B cell (primary cell): ENCODE measurements at places on chromosomes 2 and 18.

- no peak for DNase-seq
Measured at GRCh38 chr2:143426296-143426695, 297.1 kb downstream of the ARHGAP15 start.

- DNase-seq = no peak
Measured at GRCh38 chr2:235639428-235639773, 145.6 kb downstream of the AGAP1 start.

GRCh38 chr2:159683817-159684216, 28.5 kb upstream of the MARCHF7 start:
- no peak for DNase-seq

- no peak for DNase-seq
Measured at GRCh38 chr2:85401844-85402243, 8.3 kb downstream of the CAPG start.

DNA sequence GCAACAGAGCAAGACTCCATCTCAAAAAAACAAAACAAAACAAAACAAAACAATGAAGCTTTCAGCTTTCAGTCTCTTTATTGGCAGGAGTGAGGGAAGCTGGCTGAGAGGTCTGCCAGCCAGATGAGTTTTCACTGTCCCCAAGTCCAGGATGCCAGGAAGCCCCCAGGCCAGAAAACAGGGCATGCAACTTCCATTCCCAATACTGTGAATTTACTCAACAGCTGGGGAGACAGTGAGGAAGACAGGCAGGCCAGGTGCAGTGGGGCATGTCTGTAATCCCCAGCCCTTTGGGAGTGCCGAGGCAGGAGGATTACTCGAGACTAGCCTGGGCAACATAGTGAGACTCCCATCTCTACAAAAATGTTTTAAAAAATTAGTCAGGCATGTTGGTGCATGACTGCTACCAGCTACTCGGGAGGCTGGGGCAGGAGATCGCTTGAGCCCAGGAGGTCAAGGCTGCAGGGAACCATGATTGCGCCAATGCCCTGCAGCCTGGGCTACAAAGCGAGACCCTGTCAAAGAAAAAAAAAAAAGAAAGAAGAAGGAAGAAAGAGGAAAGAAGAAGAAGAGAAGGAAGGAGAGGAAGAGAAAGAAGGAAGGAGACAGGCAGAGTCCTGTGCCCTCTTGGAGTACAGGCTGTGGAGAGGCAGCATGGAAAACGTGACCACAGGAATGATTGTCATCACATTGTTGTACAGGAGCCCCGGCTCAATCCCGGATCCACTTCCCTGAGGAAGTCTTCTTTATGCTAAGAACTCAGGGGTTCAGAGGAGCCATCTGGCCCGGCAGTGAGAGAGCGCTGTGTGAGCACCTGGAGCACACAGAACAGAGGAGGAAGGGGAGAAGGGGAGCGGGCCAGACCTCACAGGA, 29.2 kb upstream of the POMC start:
- no peak for DNase-seq
